ENCODE measurements at places on chromosomes 6 and 20. TPM values are rescaled to one million over a fixed set of nuclear protein-coding genes. Genes with fewer than 3 reads are reported as not detected.

GRCh38 chr6:72861935-72862432 is 240.1 kb downstream of the KCNQ5 start:
- no peak for DNase-seq

- DNase-seq, result no peak
Measured at GRCh38 chr20:8994045-8994444, 74.8 kb upstream of the PLCB4 start.

DNA sequence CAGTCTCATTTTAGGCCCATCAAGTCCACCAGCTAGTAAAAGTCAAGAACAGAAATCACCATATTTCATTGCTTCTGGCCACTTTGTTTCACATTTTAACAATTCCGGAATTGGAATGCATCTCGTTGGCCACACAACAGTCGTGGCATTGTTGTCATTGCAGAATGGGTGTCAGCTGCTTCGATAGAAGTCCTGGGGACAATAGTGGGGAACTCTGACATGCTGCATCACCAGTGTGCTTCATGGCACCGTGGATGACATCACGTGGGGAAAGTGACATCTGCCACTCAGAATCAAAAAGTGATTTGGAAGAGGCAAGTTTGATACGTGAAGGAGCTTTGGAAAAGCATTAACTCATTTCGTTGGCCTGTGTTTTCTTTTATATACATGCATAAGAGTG is 43.8 kb upstream of the XRN2 start:
- no peak for DNase-seq

DNA sequence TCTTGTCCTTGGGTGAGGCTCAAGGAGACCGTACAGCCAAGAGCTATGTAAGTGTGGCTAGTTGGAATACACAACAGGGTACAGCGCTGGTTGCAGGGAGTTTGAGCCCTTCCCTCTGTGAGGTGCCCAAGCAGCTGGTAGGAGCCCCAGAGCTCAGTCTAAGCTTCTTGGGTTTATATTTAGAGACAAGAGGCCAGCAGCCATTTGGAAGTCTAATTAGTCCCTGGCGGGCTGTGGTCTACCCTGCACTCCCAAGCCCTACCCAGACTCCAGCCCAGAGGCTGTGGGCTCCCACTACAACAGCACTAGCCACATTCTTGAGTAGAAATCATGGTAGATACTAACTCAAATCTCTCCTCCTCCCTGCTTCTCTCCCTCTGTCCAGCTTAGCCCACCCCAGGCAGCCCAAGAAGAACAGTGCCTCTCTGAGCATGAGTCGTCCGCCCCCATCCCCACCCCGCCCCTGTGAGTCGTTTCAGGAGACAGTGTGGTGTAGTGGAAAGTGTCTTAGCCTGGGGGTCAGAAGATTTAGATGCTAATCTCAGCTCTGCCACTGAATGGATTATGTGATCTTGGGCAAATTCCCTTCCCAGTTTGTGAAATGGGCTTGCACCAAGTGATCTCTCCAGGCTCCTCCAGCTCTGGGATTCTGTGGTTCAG is 37.8 kb downstream of the EIF2S2 start:
- no peak for DNase-seq

GRCh38 chr6:153956808-153957207 is 82.2 kb upstream of the OPRM1 start:
- DNase-seq, result no peak

The BNIP5 gene
- total RNA-seq, result not detected

GRCh38 chr6:144582939-144583613 is 297.9 kb downstream of the UTRN start:
- peak; percentile 24 for DNase-seq
